Panc1 (cell line): ENCODE measurements at places on chromosomes 2 and 18.

DNA sequence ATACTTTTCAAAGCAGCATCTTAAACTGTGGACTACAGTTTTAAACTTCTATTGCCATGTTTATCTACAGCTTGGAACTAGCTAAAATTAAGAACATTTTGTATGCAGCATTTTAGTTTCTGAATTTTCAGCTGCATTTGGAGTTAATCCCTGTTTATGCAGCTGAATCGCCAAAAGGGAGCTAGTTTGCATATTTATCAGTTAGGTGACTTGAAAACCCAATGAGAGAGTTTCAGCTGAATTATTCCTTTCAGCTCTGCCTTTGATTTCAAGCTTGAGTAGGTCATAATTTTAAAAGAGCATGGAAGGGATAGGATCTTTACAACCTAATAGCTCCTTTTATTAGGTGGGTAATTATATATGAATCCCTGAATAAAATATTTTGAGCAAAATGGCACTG, 692.6 kb downstream of the MBD2 start:
- no peak for DNase-seq

- no peak for DNase-seq
These were observed 1.7 kb downstream of the PTRHD1 start for GRCh38 chr2:24791452-24791851.

DNA sequence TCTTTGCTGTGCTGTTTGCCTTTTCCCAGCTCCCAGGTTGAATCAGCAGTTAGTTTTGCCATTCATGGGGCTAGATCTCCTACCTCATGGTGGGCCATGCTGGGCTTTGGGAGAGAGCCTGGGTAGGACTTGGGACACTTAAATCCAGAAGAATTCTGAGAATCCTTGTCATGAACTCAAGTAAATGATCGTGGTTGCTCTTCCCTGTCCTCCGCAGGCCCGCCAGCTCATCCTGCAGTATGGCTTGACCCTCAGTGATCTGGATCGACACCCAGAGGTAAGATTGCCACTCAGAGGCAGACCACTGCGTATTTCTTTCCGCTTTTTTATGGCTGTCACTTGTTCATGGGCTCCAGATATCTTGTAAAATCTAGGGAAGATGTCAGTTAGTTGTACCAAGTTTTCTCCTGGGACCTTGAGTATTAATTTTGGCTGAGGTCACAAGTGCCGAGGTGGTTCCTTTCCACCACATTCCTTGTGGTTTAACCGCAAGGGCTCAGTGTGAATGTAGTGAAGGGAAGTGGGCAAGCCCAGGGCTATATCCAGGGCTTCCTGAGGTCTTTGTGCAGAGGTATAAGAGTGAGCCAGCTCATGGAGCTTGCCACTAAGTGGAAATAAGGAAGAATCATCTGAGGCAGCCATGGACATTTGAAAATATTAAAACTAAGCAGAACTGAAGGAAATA, 37.7 kb downstream of the RPIA start:
- no peak for DNase-seq

DNA sequence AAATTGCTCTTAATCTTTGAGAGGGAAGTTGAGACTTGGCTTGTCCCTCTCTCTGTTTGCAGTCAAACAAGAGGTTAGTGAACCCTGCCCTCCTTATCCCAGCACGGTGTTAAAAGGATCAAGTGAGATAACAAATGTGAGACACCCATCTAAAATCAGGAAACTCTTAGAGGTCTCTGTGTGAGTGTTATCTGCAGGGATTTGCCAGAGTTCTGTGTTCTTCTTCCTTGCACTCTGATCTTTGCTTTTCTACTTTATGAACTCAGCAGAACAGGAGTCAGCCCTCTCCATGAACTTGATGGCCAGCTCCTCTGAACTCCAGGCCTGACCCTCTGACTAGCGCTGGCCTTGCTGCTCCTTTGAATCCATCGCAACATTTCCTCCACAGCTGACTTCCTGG, 123.8 kb downstream of the NCKAP5 start:
- DNase-seq, result no peak

DNA sequence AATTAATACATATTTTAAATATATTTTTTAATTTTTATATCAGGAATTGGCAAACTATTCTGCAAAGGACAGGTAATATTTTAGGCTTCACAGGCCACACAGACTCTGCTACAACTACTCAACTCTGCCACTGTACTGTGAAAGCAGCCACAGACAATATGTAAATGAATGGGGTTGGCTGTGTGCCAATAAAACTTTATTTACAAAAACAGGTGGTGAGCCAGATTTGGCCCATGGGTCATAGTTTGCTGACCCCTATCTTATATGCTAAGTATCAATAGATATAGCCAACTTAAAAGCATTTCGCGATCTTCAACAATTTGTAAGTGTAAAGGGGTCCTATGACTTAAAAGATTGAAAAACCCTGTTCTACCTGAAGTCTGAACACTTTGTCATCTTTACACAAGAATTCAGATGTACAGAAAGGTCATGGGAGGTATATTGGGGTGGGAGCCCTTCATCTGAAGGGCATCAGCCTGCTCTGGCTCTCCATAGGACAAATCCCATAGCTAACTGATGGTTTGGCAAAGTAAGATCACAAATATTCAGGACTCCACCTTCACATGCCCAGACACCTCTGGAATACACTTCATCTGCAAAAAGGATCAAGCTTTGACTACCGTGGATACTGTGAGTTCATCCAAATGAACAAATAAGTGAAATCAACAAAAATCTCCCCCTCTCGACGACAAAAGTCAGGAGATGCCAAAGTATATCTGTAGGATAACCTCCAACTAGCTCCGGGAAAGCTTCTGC, 65.9 kb downstream of the C1D start:
- no peak for DNase-seq

- no peak for DNase-seq
These were observed 144.1 kb upstream of the MGAT5 start for GRCh38 chr2:134109725-134110124.
